ENCODE measurements at places on chromosomes 4 and X.

DNA sequence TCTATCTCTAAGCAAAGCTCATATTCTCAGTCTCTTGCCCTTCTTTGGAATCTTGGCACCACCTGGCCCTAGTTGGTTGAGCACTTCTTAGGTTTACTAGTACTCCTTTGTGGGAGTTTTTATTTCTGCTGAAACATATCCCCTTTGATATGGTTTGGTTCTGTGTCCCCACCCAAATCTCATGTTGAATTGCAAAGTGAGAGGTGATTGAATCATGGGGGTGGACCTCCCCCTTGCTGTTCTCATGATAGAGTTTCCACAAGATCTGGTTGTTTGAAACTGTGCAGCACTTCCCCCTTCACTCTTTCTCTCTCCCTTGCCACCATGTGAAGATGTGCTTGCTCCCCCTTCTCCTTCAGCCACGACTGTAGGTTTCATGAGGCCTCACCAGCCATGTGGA lies 22.2 kb upstream of the SYNPO2 start:
- DNase-seq, result no peak

GRCh38 chrX:93420090-93420489 lies 253.3 kb downstream of the NAP1L3 start:
- DNase-seq, result no peak

GRCh38 chr4:171639540-171639939 lies 173.7 kb upstream of the GALNTL6 start:
- no peak for DNase-seq

- DNase-seq, result no peak
Observed at GRCh38 chrX:148785256-148785655, 284.8 kb downstream of the AFF2 start.

GRCh38 chr4:79022529-79022928 lies 83.3 kb upstream of the PAQR3 start:
- no peak for DNase-seq
